Kidney tubule cell (primary cell): ENCODE measurements at places on chromosomes 13 and 19.

GRCh38 chr19:6271251-6271650 is 8.5 kb downstream of the MLLT1 start:
- peak; percentile 50 for DNase-seq

DNA sequence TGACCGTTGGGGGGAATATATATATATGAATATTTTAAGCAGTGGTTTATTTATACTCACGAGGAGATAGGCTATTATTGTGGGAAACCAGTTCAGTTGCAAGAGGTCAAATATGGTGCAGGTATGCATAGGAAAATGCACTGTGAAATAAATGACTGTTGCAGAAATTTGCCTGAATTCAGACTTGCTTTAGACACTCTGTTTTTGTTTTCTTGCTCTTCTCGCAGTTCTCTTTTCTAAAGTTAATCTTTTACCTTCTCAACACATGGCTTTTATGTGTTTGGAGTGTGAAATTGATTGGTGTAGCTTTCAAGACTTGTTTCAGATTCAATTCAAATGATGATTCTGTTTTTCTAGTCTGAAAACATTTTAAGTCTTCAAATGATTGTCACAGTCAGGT is 109.7 kb downstream of the LRCH1 start:
- DNase-seq, result no peak

DNA sequence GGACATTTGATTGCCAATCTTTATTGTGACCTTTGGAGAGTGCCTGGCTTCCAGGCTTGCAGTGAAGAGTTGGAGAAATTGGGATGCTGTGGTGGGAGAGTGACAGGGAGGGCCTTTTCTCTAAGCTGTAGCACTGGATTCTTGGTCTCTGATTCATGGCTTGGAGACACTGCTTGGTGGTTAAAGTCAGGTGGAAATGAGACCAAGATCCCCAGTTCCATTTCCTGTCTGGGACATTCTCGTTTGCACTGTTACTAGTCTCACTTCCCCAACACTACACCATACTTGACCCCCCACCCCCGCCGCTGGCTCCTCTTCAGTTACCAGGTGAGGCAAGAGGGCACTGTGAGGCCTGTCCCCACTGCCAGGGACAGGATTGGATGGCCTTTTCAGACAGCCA is 2.9 kb downstream of the SUPT5H start:
- DNase-seq, result peak; percentile 90

GRCh38 chr19:15452111-15453047 is 2.6 kb upstream of the WIZ start:
- peak; percentile 59 for DNase-seq

GRCh38 chr13:20940083-20940482 is 37.5 kb upstream of the XPO4 start:
- DNase-seq, result no peak

DNA sequence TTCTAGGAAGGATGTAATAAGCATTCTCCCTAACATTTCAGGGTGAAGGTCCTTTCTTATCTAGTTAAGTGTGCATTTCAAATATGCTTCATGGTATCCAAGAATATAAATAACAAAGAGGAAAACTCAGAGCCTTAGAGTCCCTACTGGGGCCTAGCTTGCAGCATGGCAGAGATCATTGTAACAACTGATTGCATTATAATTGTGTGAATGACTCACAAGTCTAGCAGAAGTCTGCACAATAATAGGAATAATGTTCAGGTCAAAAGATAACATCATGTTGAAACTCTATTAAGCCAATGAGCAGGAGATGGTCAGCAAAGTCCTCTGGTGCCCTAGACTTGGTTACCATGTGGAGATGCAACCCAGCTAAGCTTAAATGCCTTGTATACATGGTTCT is 3.4 kb downstream of the POSTN start:
- no peak for DNase-seq

DNA sequence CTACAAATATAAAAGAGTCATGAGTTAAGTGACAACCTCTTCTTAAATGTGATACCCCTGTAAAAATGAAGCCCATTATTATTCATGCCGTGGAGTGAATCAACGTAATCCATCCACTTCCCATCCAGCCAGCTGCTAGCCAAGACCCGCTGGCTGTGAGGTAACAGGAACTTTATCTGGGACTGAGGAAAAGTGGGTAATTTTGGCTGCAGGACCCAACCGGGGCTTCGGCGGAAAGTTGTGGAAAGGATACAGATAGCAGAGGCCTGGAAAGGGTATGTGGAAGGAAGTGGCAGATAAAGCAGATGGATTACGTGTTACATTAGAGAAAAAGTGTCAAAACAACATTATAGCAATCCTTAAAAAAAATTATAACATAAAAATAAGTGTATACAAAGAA is 48.3 kb downstream of the SLC7A1 start:
- DNase-seq, result no peak

DNA sequence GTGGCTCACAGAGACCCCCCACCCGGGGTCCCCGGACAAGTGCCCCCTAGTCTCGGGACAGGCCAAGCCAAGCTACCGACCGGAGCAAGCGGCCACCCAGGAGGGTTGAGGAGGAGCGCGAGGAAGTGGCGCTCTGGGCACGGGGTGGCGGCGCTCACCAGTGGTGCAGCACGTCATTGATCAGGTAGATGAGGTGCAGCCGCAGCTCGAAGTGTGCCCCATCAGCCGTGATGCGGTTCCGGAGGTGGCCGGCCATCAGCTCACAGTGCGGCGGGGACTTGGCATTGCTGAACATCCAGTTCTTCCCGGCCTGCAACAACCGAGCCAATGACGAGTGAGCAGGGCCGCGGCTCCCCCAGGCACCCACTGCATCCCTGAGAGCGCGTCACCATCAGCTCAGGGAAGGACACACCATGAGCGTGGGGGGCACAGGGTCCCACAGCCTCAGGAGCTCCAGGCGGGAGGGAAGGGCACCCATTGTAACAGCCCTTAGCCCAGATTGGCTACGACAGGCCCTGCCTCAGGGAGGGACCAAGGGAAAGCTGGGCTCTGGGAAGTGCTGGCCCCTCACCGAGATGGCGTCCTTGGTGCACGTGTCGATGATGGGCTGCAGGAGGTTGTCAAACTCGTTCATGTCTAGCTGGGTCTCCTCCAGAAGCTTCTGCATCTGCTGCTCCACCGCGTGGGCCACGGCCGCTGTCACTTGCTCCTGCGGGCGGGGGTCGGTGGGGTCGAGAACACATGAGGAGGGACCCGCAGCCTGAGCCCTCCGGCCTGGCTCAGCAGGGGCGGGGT is 9.6 kb downstream of the CHERP start:
- DNase-seq, result no peak

GRCh38 chr19:2827840-2828489 is 8.3 kb downstream of the ZNF554 start:
- DNase-seq, result no peak

DNA sequence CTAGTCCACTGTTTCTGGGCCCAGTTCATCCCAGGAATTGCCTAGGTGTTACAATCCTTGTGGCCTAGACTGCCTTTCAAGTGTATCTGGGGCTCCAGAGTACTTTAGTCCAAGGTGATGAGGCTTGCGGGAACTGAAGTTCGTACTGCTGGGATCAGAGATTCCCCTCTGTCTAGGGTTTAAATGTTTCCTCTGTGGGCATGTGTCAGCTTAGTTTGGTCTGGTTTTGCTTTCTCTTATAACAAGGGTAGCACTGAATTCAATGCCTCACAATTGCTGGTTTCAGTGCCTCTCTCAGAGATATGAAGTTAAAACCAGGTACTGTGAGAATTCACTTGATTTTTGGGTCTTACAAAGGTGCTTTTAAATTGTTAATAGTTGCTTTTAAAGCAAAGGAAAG is 30.8 kb downstream of the RGCC start:
- DNase-seq, result no peak

- DNase-seq, result no peak
These were observed 44.0 kb upstream of the FLT1 start for GRCh38 chr13:28538932-28539331.

- no peak for DNase-seq
These were observed 251.3 kb downstream of the SHISA2 start for GRCh38 chr13:25800523-25800922.

DNA sequence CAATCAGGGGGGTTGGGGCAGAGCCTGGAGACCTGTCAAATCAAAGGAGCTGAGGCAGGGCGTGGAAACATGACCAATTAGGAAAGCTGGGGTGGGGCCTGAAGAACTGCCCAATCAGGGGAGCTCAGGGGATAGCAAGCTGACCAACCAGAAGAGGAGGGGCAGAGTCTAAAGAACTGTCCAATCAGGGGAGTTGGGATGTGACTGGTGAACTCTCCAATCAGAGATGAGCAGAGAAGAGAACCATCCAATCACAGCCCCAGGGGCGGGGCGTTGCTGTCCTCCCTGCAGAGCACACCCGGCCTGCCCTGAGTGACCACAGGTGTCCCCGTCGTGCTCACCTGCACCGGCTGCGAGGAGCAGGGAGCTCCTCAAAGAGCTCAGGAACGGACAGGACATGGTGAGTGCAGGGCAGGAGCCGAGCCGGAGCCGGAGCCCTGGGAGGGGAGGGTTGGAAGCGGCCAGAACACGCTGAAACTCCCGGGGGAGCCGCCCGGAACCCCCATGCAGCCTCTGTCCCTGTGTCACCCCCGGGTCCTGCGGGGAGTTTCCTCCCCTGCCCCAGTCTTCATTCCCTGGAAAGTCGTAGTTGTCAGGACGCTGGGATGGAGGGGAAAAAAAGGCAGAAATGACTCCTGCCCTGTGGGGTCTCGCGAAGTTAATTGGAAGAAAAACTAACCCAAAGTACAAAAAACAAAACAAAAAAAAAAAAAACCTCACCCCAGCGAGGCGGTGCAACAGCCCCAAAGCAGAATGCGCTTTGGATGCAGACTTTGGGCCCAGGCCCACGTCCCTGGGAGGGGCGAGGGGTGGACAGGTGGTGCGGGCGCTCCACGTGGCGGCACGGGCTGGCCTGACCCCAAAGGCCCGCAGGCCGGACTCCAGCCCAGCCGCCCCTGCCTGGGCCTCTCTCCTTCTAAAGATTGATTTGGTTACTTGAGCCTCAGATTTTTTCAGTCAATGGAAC is at the start of gene ZNF556:
Gene ZNF556 (plus strand): TSS at position 311 of the 967 bp plus-strand sequence. CDS start 87 bp downstream, at position 398.
- peak; percentile 88 for DNase-seq
